GM12891 (cell line): ENCODE measurements at places on chromosomes 2 and 18.

DNA sequence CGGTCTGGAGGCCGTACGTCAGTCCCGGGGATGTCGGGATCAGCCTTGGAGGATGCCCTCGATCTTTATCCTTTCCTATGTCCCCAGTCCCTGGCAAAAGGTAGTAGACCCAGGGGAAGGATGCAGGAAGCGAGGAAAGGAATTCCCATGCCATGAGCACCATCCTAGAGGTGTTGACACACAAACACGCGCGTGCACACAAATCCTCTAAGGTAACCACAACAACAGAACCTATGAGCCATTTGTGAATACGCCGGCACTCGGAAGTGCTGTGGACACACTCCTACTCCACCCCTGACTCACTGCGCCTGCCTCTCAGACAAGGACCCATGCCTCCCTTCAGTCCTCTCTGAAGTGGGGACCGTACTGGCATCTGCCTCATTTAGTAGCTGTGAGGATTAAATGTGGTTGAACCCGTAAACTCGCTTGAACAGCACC, 11.3 kb upstream of the MLPH start:
- DNase-seq, result no peak

GRCh38 chr2:173216051-173216450, 138.6 kb upstream of the CDCA7 start:
- no peak for DNase-seq

- no peak for DNase-seq
Measured at GRCh38 chr2:65357959-65358294, 74.5 kb downstream of the SPRED2 start.

GRCh38 chr2:14540015-14540414, 92.5 kb upstream of the LRATD1 start:
- DNase-seq, result no peak

- no peak for DNase-seq
Measured at GRCh38 chr2:234998404-234999211, 46.8 kb downstream of the SH3BP4 start.

DNA sequence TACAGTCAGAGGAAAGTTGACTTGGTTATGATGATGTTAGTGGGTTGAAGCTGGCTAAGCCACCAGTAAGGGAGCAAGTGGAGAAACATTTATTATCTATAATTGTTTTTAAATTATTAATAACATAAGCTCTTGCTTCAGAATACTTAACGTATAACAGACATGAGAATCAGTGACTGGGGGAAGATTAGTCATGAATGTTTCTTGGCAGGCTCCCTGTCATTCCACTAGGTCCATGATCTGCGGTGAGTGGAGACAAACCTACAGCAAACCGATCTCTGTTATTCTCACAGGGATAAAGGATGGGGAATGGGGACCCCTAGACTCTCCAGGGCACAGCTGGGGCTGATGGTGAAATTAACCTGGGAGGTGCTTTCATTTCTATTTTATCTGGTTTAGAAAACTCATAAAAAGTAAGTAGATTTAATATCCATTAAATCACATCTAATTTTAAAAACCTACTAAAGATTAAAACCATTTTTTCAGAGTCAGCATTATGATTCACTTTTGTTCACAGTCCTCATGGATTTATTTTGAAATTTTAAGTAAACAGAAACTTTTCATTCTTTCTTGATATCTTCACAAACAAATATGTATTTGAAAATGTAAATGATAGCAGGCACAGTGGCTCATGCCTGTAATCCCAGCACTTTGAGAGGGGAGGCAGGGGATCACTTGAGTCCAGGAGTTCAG, 420.3 kb downstream of the PTPRM start:
- no peak for DNase-seq

DNA sequence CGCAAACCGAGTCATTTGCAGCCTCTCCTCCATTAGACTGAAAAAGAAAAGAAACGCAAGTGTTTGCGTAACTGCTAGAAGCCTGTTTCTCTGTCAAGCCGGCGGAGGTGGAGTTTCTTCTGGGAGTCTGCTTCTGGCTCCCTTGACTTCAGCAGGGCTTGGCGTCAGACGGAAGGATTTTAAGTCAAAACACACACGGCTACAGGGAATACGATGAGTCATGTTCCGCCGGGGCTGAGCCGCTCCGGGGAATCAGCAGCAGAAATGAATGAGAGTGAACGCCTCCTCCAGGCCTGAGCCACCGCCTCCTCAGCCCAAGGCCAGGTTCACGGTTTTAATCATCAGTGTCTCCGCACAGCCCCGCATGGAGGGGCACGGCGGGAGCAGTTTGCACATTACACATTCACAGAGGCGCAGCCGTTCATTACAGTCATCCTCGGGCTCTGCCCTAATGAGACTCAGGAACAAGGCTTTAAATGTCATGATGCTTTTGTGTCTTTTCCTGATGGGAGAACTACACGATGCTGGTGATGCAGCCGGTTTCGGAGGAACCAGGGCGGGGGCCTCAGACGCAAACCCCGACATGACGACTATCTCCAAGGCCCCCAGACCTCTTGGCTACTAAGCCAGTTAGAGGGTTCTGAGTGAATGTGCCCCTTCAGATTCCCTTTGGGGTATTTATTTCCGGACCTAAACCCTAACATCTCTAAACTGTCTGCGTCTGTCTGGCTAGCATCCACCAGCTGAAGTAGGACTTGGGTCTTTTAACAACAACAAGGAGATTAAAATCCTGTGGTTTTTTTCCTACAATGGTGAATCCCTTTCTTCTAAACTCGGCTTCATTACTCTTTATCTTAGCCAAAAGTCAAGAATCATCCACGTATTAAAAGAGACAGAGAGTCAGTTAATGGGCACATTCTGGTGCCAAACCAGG, 11.1 kb upstream of the SCG2 start:
- no peak for DNase-seq

GRCh38 chr2:120431386-120432292, 85.7 kb downstream of the INHBB start:
- no peak for DNase-seq

DNA sequence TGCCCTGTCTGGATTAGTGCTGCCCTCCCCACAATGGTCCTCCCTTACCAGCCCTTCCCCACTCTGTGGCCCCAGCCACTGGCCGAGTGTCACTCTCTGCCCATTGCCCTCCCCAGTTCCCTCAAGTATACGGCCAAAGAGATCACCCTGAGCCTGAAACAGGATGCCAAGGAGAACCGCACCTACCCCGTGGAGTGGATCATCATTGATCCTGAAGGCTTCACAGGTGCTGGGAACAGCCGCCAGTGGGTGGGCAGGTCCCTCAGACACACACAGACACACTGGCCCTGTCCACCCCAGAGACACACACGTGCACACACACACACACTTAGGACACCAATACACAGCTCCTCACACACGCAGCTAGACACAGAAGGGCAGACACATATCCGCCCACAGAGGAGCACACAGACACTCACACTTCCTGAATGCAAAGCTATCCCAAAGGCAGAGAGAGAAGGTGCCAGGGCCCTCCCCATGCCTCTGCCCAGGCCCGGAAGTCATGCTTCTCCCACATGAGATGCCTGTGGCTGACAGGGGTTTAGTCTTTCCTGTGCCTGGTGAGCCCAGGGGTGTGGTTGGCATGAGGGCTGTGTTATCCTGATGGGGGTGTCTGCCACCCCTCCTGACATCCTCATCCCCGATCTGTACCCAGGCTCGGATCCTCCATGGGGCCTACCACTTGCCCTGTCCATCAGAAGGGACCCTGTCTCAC, 2.9 kb downstream of the CHRND start:
- no peak for DNase-seq

- DNase-seq, result no peak
Measured at GRCh38 chr18:67232406-67232805, 284.1 kb downstream of the DSEL start.

- DNase-seq, result no peak
Measured at GRCh38 chr2:26991717-26992116, 21.3 kb downstream of the MAPRE3 start.

- no peak for DNase-seq
Measured at GRCh38 chr2:169072163-169072925, 3.0 kb downstream of the DHRS9 start.

DNA sequence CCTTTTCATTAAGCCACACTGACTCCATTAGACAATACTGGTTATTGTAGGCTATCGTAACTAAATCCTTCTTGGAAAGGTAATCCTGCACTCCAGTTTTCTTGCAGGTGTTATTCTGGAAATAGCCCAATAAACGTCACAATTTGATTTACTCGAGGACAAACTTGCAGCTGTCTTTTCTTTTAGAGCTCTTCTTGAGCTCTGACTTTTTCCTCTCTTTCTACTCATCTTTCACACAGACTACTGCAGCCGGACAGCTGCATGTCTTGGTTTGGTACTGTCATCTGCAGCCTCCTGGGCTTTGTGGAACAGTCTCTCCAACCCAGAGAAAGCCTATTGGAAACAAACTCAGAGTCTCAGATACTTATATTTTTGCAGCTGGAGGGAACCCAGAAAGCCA, 23.0 kb upstream of the MSGN1 start:
- DNase-seq, result no peak

- no peak for DNase-seq
Measured at GRCh38 chr2:68590702-68591101, 52.7 kb upstream of the PROKR1 start.

DNA sequence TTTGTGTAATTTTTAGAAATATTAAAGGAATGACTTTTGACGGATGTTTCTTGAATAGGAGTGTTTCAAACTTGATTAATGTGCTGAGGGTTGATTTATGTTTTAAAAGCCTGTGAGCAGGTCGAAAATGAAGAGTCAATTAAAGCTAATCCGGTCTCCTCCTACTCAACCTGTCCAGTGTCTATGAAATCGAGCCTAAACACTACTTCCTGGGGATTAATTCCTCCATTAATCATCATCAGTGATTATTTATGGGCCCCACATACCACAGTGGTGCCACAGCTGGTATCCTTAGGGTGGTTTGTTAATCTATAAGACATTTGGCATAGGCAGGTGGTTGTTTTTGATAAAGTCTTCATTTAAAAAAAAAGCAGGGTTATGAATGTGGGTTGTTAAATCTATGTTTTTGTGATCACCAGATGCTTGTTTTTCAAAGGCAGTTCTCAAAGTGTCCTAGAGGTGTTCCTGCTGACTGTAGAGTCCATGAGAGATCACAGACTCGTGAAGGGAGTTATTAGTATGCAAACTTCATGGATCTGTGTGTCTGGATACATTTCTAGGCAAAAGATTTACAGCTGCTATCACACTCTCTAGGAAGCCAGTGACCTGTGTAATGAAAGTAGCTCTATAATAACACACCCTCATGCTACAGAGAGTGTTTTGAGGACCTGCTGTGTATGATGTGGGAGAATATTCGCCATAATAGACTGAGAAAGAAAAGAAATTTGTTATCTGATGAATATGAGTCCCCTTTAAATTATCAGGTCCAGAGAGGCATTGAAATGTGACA, 308.6 kb downstream of the AKAIN1 start:
- no peak for DNase-seq

GRCh38 chr18:41974796-41975201, 19.8 kb downstream of the PIK3C3 start:
- DNase-seq, result no peak

- DNase-seq, result no peak
Measured at GRCh38 chr18:42614619-42615293, 500.7 kb downstream of the RIT2 start.

DNA sequence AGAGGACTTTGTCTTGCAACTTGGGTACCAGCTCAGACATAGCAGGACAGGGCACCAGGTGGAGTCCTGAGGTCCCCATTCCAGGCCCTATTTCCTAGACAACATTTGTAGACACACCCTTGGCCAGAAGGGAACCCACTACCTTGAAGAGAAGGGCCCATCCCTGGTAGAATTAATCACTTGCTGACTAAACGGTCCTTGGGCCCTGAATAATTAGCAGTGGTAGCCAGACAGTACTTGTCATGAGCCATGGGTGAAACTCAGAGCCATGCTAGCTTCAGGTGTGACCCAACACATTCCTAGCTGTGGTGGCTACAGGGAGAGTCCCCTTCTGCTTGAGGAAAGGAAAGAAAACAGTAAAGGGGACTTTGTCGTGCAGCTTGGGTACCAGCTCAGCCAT, 28.5 kb upstream of the ACTR2 start:
- no peak for DNase-seq

GRCh38 chr18:73646196-73646595, 501.4 kb downstream of the FBXO15 start:
- no peak for DNase-seq

DNA sequence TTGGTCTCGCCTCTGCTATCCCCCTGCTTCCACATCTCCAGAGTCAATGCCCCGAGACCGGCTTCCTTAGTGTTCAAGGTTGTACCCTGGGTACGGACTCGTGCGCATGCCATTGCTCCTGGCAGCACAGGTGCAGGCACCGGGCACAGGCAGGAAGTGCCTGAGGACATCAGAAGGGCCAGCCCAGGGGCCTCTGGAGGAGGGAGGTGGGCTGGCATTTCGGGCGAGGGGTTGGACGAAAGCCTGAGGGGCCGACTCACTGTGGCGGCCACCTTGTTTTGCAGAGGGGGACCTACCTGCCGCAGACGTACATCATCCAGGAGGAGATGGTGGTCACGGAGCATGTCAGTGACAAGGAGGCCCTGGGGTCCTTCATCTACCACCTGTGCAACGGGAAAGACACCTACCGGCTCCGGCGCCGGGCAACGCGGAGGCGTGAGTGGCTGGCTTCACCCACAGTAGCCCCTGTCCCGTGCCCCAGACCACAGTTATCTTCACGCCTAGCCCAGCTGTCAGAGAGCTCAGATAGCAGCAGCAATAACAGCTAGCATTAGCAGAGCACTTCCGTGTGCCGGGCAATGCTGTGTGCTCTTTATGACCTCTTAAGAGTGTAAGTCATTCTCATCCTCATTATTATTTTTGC, 12.5 kb downstream of the ITM2C start:
- no peak for DNase-seq

DNA sequence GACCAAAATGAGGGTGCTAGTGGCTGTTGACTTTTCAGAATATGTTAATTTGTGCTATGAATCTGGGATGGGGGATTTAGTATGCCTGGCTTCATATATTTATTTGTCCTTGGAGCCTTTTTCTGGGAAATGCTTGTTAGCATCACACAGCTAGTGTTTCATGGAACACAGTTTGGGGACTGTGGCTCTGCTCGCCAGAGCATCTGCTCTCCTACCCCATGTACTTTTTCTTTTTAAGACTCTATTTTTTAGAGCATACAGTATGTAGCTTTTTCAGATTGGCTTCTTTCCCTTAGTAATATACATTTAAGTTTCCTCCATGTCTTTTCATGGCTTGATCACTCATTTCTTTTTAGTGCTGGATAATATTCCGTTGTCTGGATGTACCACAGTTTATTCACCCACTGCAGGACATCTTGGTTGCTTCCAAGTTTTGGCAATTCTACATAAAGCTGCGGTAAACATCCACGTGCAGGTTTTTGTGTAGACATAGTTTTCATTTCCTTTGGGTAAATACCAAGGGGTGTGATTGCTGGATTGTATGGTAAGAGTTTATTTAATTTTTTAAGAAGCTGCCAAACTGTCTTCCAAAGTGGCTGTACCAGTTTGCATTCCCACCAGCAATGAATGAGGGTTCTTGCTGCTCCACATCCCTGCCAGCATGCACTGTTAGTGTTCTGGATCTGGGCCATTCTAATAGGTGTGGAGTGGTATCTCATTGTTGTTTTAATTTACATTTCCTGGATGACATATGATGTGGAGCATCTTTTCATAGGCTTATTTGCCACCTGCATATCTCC, 44.1 kb downstream of the EFR3B start:
- DNase-seq, result no peak

GRCh38 chr2:100676346-100676745, 113.6 kb downstream of the PDCL3 start:
- DNase-seq, result no peak

- no peak for DNase-seq
Measured at GRCh38 chr2:236366049-236366387, 101.8 kb upstream of the ASB18 start.
